ENCODE measurements at places on chromosomes 6 and 20.

GRCh38 chr6:122839906-122840305, 50.8 kb downstream of the SMPDL3A start:
- no peak for DNase-seq

DNA sequence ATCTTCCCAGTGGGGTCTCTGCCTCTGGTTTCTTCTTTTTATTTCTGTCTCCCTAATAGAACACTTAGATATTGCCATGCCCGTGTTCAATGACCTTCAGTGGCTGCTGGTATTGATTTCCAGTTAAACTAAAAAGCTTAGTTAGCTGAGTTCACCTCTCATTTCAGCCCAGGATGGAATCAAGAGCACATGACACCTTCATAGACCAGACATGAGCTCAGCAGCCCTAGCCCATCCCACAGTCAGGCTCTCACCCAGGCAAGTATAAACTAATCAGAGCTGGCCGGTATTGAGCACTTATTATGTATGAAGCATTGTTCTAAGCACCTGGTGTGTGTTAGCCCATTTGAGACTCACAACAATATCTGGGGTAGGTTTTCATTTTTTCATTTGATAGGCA, 33.7 kb upstream of the PLEKHG1 start:
- DNase-seq, result no peak

DNA sequence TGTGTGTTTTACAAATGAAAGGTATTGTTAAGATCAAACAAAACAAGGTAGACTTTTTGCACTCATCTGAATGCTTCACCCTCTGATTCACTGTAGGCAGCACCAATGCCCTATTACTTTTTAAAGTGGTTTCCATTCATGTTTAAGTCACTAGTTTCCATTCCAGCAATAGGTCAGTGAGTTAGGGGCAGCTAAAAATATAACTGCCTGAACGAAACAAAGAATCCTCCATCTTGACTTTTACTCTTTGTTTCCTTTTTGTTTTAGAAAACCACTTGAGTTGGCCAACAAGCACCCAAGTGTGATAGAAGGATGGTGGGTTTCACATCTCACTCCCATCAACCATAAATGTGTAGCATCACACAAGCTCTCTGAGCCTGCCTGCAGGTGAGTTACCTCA, 25.5 kb downstream of the CLIC5 start:
- DNase-seq, result no peak

- peak; percentile 90 for DNase-seq
Observed at GRCh38 chr20:51541189-51542032, 1.1 kb downstream of the NFATC2 start.

DNA sequence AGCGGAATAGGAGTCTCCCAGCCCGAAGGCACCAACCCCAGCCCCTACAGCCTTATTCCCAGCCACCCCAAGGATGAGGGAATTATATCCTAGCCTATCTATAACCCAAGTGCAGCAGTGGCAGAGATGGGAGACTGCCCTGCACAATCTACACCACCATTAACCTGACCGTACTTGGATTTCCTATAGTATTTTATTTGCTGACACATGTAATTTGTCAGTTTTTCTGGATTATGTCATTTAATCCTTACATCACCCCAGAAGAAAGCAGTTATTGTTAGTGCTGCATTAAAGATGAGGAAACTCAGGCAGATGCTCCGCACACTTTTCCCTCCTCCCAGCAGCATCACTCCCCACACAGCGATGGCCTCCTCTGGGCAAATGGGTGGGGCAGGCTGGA, 6.0 kb downstream of the BFSP1 start:
- DNase-seq, result no peak

GRCh38 chr6:89987830-89988229, 93.6 kb downstream of the GJA10 start:
- DNase-seq, result no peak

DNA sequence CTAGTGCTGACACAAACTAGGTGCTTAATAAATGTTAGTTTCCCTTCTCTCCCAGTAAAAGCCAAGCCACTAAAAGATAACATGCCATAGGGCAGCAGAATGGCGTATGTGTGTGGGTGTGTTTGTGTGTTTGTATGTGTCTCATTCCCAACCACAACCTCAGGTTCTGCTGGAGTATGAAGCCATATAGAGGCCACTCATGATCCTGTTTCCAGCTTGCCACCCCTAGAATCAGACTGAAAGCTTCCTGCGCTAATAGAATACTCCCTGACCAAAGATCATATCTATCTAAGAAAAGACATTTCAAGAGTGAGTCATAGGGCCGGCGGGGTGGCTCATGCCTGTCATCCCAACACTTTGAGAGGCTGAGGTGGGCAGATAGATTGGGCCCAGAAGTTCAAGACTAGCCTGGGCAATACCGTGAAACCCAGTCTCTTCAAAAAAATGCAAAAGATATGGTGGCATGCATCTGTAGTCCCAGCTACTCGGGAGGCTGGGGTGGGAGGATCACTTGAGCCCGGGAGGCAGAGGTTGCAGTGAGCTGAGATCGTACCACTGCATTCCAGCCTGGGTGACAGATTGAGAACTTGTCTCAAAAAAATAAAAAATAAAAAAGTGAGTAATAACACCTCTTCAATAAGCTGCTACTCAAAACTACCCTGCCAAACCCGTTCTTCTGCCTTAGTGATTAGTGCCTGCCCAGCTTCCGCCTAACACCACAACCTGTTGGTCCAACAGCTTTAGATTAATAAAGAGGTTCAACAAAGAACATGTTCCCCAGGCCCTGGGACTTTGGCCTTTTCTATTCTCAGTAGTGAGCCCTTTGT, 11.8 kb upstream of the SNRPC start:
- DNase-seq, result peak; percentile 79

GRCh38 chr6:47479140-47479508, 1.5 kb downstream of the CD2AP start:
- no peak for DNase-seq

DNA sequence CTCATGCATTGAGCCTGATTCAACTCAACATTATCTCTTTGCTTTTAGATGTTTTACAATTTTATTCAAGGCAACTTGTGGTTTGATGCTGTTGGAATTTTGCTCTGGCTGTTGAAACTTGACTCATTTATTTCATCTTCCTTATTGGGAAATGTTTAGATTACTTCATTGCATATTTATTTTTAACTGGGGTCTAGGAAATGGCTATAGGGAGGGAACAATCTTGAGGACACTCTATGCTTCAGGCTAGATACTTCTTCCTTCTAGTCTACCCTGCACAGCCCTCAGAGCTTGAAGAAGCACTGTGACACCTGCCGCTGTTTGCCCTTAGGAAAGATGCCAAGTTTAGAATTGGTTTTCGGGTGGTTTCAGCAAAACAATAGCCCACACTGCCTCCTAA, 183.4 kb downstream of the ADGRG6 start:
- no peak for DNase-seq

- DNase-seq, result no peak
Observed at GRCh38 chr6:53281518-53282215, 67.1 kb downstream of the ELOVL5 start.

- DNase-seq, result no peak
Observed at GRCh38 chr20:64093013-64093503, 8.9 kb upstream of the LKAAEAR1 start.

DNA sequence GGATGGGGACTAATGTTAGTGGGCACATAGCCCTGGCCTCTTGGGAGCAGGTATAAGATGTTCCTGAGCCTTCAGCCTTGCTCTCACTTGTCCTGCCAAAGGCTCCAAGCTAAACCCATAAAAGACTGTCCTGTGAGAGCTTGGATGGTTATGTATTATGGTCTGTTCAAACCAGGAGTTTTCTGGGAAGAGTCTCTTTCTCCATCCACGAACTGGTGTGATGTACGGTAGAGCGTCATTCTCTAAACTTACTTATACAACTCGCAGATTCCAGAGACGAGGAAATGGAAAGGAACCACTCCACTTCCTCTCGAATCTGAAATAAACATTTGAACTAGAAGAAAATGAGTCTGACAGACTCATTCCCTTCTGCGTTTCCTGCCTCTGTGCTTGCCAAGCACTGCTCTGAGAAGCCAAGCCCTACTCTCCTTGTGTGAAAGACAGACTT, 5.3 kb downstream of the SOBP start:
- no peak for DNase-seq

GRCh38 chr20:51277961-51278360, 255.1 kb upstream of the KCNG1 start:
- no peak for DNase-seq

All from Peyer's patch (tissue), 4 donors.